ENCODE measurements at places on chromosomes 4 and X. TPM values are rescaled to one million over a fixed set of nuclear protein-coding genes. Genes with fewer than 3 reads are reported as not detected.

GRCh38 chr4:74671080-74671698 is 123.1 kb downstream of the BTC start:
- peak; percentile 41 for DNase-seq

GRCh38 chr4:74021601-74022000 is 16.9 kb downstream of the CXCL3 start:
- no peak for DNase-seq

- DNase-seq, result no peak
Measured at GRCh38 chrX:117838581-117839331, 277.9 kb downstream of the KLHL13 start.

The MAGEA2 gene
- total RNA-seq, result not detected

DNA sequence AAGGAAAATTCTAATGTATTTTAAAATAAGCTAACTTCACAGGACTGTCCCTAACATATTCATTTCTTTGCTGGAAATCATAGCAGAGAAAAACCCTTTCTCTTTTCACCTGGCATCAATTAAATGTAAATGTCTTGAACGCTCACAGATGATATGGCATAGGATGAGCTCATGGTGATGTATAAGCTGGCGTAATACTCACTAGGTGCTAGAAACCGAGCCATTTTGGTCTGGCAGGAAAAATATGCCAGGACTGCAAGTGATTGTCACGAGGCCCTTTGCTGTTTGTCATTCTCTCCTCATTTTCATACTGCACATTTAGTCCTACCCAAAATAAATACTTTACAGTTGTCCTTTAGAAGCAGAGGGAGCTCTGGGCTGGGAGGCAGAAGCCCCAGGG is 222.7 kb upstream of the LNX1 start:
- no peak for DNase-seq

DNA sequence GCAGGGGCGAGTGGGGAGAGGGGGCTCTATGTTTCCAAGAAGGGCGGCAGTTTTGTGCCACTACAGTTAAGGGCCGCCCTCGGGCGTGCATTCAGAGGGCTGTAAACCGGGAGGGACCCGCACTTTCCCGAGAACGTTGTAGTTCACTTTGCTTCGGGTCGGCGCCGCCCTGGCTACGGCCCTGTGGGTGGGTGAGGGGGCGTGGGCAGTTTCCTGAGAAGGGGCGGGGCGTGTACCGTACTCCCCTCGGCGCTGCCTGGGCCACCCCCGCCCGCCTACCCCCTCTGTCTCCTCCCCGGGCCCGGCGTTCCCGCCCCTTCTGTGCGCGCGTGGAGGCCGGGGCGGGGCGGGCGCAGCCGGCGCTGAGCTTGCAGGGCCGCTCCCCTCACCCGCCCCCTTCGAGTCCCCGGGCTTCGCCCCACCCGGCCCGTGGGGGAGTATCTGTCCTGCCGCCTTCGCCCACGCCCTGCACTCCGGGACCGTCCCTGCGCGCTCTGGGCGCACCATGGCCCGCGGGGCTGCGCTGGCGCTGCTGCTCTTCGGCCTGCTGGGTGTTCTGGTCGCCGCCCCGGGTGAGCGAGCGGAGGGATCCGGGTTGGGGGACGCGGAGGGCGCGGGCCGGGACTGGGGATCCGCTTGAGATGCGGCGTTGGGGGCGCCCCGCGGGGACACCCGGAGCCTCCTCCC is at the start of gene CD99:
TSS of gene CD99 (plus strand) at position 440 of the 687 bp plus-strand sequence. CDS start at position 506, 66 bp downstream.
- DNase-seq, result peak; percentile 83

GRCh38 chr4:69156913-69157312 is 57.6 kb downstream of the UGT2B11 start:
- DNase-seq, result no peak

The SLC25A14 gene
- total RNA-seq, result 11.0 TPM

DNA sequence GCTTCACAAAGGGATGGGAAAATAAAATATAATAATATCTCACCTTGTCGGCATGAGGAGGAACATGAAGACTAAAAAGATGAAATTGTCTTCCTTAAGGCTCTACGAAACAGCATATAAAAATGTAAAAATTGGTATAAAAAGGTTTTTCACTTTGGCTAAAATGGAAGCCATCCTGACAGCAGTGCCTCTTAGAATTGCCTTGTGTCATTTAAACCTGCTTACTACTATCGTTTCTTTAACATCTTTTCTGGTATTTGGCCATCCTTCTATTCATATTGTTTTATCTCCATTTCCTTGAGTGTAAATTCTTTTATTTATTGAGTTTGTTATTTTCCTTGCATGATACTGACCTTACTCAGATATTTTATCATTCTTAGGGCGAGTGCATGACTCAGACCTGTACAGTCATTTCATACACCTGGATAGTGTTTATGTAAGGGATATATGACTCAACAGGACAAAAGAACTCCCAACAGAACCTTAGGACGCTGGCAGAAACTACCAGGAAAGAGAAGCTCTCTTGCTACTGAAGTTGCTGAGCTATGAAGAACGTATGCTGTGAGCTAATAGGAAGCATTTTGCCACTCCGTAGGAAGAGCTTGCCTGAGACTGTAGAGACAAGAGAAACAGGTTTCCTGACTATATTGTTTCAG is 5.8 kb upstream of the CDKN2AIP start:
- DNase-seq, result no peak

DNA sequence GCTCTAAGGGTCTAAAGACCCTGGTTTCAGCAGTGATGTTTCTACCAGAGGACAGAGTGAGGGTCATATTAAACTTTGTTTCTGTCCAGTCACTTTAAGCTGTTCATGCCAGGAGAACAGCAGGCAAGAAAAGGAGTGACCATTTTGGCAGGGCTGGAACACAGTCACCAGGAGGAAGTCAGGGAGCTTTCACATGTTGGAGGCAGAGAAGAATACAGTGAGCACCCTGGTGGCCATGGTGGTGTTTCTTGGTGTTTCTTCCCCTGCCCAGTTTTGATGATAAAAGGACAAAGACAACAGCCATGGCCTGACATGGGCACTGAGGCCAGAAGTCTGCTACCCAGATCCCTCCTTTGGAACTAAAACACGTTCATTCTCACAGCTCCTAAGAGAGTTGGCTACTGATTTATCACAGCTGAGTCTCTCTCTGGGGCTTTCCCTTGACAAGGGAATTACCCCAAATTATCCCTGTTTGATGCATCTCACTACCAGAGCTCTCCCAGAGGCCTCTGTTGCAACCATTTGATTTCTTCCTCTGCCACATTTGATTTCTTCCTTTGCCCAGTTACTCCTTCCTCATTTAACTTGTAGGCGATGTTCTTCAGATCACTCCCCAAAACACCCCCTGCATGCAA is 106.4 kb upstream of the NWD2 start:
- DNase-seq, result no peak

The ABLIM2 gene
- total RNA-seq, result 20.7 TPM

DNA sequence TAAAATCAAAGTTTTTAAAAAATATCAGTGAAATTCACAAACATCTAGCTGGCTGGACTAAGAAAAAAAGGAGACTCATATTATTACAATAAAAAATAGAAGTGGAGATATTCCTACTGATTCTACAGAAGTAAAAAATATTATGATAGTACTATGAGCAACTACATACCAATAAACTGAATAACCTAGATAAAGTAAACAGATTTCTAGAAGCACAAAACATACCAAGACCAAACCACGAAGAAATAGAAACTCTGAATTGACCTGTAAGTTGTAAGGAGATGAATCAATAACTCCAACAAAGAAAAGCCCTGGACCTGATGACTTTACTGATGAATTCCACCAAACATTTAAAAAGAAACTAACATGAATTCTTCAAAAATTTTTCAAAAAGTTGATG is 867.3 kb downstream of the PCDH18 start:
- no peak for DNase-seq

DNA sequence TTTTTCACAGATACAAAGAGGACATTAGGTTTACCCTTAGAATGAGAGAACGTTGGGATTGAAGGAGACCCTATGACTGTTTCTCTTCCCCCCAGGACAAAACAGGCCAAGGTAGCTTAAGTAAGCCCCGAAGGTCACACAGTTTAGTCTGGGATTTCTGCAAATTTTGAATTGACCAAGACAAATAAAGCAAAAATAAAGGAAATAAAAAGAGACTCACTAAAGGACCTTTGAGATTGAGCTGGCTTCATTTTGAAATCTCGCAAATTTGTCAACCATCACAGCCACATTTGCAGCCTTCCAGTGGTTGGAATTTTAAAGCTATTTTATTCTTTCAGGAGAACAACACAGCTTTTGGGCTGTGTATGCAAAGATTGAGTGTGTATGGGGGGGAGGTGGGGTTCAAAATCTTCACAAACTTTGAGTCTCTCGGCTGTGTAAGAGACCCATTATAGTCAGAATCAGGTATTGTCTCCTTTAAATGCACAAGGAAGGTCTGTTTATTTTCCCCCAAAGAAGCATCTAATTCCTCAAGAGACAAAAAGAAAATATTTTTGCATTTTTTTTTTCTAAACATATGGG is 4.2 kb downstream of the TMSB4X start:
- DNase-seq, result no peak

GRCh38 chr4:81694176-81694913 is 222.6 kb upstream of the RASGEF1B start:
- DNase-seq, result no peak

The OTUD6A gene
- total RNA-seq, result not detected

- peak; percentile 40 for DNase-seq
Measured at GRCh38 chrX:120365320-120365719, 3.4 kb downstream of the ATP1B4 start.

The PPEF1 gene
- not detected for total RNA-seq

The AFF2 gene
- 1.1 TPM for total RNA-seq

DNA sequence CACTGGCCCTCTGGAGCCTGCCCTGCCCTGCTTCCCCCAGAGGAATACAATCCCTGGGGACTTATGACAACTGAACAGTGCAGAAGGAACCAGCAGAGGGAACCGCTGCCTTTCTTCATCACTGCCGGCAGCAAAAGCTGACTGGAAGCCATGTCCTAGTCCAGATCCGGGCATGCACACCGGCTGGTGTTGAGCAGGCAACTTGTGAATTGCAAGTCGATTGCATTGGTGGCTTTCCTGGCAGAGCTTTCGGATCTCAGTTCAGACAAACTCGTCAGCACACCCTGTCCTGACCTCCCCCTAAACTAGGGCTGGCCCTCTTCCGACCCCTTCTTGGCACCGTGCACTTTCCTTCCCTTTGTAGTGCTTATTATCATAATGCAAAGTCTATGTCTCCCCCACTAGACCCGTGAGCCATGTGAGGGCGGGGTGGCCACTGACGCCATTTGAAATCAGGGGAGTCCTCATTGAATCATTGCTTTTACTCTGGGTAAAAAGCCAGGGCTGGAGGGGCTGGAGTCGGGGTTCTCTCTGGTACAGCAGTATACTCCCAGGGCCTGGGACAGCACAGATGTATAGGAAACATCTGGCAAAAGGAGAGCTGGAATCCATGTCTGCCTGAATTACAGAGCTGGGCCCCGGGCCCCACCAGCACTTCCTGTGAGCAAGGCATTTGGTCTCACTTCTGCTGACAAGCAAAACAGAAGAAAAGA is 1.8 kb downstream of the ARHGAP4 start:
- DNase-seq, result peak; percentile 64

DNA sequence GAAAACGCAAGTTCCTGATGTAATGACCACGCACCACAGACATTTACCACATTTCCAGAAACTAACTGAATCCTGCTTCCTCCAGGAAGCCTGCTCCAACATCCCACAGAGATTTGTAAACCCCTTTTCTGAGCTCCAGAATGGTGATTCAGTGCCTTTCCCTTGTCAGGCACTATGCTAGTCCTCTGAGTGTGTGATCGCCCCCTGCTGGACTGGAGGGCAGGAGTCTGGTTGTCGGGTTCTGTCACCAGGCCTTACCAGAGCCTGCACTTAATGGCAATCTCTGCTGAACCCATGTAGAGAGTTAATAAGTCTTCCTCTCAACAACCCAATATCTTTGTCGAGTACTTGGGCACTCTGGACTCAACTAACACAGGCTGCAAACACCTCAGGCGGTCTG is 14.5 kb upstream of the KDM5C start:
- DNase-seq, result peak; percentile 31

GRCh38 chr4:176440698-176441097 is 120.9 kb downstream of the SPCS3 start:
- DNase-seq, result no peak

The BMX gene
- 1.8 TPM for total RNA-seq

DNA sequence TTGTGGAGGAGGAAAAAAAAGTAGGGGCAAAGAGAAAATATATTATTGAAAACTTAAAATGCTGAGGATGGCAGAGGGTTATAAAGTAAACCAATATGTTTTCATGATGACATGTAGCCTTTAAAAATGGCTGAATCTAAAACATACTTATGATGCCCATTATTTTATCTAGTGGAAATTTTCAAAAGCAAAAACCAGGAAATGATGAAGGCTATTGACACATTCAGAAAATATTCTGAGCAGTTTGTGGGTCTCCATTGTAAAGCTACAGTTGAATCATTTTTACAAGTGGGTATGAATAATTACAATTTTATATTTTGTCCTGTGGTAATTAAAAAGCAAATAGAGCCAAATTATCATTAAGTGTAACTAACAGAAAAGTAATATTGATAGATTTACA is 10.7 kb downstream of the PLS3 start:
- no peak for DNase-seq

DNA sequence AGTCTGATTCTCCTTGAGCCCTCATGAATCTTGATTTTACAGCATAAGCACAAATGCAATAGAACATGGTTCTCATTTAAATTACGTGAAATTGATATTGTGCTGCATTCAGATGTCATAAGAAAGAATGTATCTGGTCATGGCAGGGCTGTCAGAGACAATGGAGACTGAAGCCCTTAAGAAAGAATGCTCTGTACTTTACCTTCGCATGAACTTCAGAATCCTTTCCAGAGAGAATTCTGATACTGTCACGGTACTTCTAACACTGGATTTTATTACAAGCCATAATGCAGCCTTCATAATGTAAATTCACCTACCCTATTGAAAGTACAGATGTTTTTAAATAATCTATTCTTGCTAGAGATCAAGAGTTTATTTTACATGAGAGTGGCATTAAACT is 677.9 kb upstream of the ADGRL3 start:
- no peak for DNase-seq

DNA sequence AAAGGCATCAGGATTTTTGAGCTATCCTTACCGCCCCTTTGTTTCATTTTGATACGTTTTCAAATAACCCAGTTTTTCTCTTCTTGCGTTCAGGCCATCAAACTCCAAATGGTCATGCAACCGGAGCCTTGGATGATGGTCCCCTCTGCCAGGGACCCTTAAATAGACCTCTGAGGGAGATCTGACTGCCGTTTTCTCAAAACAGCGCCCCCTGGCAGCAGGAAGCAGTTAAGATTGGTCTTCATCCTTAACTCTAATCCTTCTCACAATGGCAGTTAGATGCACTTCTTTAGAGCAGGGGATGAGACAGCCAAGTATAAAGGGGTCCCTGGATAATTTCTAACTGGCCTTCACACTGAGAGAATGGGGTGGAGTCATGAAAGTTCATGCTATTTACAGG is 525.0 kb upstream of the SPANXN1 start:
- no peak for DNase-seq

- DNase-seq, result no peak
Measured at GRCh38 chr4:156422576-156422975, 468.9 kb upstream of the CTSO start.

The LNX1 gene
- total RNA-seq, result 3.9 TPM

The PLP2 gene
- total RNA-seq, result 81.3 TPM

- no peak for DNase-seq
Measured at GRCh38 chrX:147803948-147804347, 107.8 kb upstream of the FMR1 start.

The FABP2 gene
- total RNA-seq, result not detected
